ENCODE measurements at places on chromosomes 6 and 20.

GRCh38 chr6:150325066-150325772, 43.6 kb upstream of the IYD start:
- no peak for DNase-seq

DNA sequence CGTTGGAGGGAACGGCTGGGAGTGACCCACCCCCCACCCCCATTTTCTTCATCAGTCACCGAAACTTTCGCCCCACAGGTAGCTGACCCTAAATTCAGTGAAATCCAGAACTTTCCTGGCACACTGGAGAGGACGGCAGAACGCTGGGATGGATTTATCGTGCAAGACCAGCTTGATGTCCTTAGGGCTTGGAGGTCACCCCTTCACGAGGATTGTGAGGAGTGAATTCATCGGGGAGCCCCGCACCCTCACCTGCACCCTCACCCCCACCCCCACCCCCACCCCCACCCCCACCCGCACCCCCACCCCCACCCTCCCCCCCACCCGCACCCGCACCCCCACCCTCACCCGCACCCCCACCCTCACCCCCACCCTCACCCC, 13.3 kb upstream of the TCFL5 start:
- no peak for DNase-seq

GRCh38 chr6:45835721-45836437, 179.8 kb downstream of the CLIC5 start:
- DNase-seq: no peak

GRCh38 chr6:129135451-129135850, 252.5 kb downstream of the LAMA2 start:
- peak; percentile 43 for DNase-seq

DNA sequence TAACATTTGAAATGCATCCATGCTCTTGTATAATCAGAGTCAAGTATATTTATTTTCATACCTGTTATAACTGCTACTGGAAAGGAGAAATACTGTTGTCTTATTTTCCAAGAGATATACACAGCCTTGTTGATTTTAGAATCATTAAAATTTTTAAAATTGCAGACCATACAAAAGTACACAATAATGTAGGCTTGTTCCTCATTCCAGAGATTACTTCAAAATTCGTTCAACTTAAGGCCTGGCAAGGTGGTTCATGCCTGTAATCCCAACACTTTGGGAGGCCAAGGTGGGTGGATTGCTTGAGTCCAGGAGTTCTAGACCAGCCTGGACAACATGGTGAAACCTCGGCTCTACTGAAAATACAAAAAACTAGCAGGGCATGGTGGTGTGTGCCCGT, 6.1 kb downstream of the RNF114 start:
- DNase-seq: no peak

DNA sequence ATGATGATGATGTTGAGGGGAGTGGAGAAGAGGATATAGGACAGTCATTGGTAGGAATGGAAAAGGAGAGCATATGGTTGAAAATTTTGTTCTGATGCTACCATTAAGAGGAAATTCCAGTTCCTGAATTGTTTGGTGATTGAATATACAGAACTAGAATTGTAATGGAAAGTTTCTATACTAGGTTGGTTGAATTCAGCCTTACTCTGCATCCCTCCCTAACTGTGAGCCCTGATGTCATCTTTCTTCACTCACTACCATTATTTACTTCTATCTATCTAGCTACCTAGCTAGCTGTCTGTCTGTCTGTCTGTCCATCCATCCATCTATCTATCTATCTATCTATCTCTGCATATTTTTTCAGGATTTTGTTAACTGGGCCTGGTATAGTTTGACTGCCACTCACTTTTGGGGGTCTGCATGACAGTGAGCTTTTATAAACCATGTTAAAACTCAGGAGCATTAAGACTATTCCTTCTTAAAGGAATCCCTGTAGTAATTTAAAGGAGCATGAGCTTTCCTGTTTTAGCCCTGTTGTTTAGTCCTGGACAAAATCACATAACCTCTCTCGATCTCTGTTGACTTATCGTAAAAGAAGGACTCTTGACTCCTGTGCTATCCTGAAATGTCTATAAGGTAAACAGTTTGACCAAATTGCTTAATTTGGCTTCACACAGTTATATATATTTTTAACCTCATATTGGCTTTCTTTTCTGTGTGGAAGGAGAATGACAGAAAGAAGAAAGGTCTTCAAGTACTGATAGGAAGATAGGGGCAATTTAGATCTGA, 71.4 kb downstream of the AKAP7 start:
- no peak for DNase-seq

DNA sequence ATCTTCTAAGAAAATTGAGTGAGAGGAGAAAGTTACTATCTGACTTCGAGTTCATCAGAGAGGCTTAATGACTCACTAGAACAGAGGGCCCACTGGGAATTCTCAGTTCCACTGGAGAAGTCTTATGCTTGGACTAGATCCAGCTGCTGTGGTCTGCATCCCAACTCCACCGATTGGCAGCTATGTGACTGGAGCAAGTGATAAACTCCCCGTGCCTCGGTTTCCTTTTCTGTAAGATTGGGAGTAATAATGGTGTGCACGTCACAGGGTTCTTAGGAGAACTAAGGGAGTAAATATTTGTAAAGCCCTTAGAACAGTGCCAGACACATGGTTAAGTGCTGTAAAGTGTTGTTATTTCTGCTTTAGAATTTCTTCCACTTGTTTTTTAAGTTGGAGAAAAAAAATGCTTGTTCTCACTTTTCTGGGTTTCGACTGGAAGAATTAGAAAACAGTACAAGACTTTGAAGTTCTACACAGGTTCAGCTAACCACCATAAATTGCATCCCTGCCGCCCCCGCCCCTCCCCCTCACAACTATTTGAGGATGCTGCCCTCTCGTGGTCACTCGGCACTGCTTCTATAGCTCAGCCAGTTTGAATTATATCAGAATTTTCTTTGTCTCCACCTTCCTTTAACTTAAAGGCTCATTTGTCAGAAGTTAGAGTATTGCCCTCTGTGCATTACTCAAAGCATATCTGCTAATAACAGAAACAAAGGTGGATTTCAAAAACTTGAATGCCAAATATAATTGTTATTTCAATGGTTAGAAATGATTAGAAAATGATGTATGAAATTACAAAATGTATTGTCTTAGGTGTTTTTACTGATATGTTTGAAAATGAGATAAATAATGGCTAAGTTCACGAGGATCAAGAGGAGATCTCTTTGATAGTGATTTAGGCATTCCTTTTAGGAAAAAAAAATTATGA, 95.0 kb upstream of the IFNGR1 start:
- peak; percentile 75 for DNase-seq

GRCh38 chr20:13700761-13701160, 62.0 kb upstream of the TASP1 start:
- DNase-seq: no peak

DNA sequence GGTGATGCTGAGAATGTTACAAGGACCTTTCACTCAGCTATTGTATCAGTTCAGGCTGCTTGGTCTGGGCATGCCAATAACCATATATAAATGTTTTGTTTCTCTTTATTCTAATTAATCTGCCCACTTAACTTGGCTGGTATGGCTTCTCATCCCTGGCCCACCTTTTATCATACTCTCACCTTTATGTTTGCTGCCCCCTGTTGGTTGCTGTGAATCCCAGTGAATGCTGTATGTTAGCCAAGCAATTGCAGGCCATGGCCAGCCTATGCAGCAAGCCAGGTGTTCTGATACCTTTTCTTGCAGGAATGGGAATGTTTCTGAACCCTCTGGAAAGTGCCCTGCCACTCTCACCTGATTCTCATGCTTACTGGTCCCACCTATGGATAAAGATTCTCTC, 54.6 kb downstream of the PCSK2 start:
- peak; percentile 11 for DNase-seq

DNA sequence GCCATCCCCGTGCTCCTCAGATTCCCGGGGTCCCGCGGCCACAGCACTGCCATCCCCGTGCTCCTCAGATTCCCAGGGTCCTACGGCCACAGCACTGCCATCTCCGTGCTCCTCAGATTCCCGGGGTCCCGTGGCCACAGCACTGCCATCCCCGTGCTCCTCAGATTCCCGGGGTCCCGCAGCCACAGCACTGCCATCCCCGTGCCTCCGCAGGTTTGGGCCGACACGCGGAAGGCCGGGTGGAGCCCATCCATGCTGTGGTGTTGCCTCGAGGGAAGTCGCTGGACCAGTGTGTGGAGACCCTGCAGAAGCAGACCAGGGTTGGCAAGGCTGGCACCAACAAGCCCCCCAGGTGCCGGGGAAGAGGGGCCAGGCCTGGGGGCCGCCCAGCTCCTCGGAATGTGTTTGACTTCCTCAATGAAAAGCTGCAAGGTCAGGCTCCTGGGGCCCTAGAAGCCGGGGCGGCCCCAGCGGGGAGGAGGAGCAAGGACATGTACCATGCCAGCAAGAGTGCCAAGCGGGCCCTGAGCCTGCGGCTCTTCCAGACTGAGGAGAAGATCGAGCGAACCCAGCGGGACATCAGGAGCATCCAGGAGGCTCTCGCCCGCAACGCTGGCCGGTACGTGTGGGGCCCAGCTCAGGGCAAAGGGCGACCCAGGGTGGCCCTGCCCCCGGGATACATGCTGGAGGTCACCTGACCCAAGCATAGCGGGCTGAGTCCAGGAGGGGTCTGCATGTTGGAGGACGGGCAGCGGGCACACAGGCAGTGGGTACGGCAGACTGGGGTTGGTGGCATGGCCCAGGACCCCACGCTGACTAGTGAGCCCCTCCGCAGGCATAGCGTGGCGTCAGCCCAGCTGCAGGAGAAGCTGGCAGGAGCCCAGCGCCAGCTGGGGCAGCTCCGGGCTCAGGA, 1.3 kb upstream of the LIME1 start:
- DNase-seq: no peak

- DNase-seq: no peak
Measured at GRCh38 chr6:21722510-21722909, 129.0 kb downstream of the SOX4 start.

DNA sequence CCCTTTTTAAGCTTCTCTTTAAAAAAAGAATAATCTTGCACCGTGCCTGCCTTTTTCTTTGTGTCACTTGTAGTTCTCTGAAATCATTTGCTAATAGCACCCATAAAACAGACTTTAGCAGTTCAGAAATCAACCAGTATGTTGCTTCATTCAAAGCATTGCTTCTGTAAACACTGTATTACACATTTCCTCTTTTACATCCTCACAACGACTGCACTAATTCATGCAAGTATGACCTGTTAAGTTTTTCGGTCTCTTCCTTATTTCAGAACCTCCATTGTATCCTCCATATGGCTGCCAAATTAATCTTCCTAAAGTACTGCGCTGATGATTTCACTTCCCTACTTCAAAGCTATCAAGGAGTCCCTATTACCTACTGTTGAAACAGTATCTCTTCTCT, 142.9 kb upstream of the RNF217 start:
- peak; percentile 27 for DNase-seq

DNA sequence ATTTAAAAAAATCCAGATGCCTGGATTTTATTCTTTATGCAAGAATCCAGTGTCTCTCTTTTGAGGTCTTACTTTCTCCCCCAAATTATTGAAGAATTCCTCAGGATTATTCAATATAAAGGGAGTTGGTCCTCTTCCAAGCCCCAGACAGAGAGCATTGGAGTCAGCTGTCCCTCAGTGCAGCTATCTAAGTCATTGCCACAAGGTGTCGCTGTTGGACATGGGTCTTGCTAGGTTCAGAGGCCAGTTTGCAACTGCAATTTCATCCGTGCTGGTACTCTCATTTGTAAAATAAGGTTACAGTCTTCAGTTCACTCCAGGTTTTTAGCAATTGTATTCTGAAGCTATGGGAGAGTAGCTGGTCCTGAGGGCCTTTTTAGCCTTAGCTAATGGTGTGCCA, 27.8 kb downstream of the CCN2 start:
- peak; percentile 53 for DNase-seq

- peak; percentile 93 for DNase-seq
Measured at GRCh38 chr20:21020659-21021471, 85.3 kb downstream of the LINC00237 start.

GRCh38 chr6:116954335-116954734, 77.3 kb downstream of the RFX6 start:
- no peak for DNase-seq

GRCh38 chr6:70547313-70547712, 19.4 kb upstream of the SDHAF4 start:
- peak; percentile 34 for DNase-seq

GRCh38 chr6:25194172-25194678, 84.9 kb upstream of the CARMIL1 start:
- DNase-seq: no peak

DNA sequence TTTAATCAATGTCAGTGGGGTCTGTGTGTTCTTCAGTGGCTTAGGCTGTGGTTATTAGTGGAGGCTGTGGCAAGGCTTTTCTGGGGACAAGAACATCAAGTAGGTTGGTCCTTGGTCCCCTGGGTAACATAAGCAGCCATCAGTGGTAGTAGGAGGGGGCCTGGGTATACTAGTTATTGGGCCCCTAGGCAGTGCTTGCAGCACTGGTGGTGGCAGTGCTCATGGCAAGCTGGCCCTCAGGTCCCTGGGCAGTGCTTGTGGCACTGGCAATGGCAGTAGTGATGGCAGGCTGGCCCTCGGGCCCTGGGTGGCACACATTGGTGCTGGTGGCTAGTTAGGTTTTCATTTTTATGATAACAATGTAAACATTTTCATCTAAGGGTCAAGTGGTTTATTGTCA, 32.5 kb upstream of the MAS1 start:
- DNase-seq: no peak

DNA sequence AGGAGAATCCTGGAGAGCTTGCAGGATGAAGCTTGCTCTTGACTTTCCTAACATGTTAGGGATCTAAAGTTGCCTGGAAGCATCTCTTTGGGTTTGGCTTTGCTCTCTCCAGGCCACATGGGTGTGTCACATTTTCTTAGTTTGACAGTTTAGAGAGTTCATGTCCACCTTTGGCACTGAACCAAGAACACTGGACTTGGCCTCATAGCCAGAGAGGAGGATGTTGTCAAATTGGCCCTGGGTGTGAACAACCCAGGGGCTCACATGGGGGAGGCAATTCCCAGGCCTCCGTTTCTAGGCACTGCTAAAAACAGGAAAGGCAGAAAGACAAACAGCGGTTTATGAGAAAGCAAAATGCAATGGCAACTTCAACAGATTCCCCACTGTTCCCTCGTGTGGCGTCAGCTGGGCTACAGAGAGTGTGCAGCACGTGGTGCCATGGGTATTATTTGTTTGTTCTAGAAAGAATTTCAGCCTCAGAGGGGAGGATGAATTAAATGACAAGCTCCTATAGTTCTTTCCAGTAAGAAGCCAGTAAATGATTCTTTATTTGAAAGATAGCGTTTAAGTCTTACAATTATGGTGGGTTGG, 93.9 kb downstream of the CLIC5 start:
- no peak for DNase-seq

GRCh38 chr6:18990059-18990978, 603.2 kb downstream of the RNF144B start:
- DNase-seq: peak; percentile 93

GRCh38 chr6:18266523-18266912, 2.2 kb upstream of the DEK start:
- no peak for DNase-seq

DNA sequence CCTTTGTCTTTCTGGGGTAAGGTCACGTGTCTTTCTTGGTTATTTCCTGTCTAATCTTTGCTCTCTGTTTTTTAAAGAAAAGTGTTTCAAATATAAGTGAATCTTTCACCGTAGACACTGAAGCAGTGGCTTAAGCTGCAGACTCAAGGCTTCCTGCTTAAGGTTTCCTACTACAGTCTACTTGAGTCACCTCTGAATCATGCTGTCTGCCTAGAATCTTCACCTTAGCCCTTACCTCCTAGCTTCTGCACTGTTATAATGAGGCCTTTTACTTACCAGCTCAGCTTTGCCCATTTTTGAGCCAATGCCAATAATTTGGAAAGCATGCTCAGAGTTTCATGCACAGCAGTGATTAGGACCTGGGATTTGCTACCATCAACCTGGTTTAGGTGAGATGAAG, 30.6 kb downstream of the ADGRF4 start:
- no peak for DNase-seq

GRCh38 chr6:105797286-105797979, 288.7 kb upstream of the PRDM1 start:
- no peak for DNase-seq

GRCh38 chr6:134720353-134721059, 229.4 kb downstream of the ALDH8A1 start:
- peak; percentile 69 for DNase-seq

Data from lung (tissue), 17 donors.